ENCODE measurements at places on chromosomes 2 and 18.
A peak's percentile ranks its signal among the peaks of the same experiment; 100 is the strongest.

DNA sequence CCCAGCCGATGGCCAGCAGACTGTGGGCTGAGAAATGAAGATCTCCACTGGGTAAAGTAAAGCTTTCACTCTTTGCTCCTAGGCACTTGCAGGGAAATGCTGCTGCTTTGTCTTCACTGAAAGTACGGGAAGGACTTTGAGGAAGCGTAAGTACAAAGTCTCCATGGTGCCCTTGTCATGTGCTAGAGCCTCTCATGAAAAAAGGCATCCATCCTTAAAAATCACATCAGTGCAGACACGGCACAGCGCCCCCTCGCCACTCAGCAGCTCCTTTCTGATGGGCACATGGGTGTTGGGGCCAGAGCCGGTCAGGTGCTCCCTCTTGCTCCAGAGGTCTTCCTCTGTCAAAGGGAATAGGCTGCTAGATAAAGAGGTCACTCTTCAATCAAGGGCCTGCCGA lies 109.0 kb upstream of the STPG4 start:
- no peak for DNase-seq

DNA sequence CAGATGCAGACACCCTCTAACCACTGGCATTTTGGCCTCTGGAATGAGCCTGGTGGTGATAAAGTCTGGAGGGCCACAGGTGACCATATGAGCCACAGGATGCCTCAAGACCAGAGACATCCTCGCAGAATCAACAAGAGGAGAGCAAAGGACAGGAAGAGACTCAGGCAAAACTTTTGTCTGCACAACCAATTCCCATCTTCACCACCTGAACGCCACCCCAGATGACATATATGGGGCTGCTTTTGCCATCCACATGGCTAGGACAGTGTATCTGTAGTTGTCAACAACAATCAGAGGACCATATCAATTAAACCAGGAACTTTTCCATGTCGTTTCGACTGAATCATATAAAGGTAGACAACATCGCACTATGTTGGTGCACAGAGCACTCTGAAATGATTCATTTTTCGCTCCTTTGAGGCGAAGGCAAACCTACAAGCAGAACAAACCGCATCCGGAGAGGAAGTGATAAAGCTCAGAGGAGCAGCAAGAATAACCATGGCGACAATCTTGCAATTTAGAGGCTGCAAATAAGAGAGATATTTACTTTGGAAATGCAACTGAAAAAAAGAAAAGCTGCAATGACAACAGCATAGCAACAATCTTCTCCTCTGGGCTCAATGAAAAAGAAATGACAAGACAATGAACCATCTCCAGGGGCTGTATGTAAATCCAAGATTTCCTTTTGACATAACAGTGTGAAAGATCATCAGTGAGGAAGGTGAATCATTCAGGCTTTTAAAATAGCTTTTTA lies 204.5 kb downstream of the ARL4C start:
- DNase-seq: peak; percentile 11

- peak; percentile 88 for DNase-seq
Measured at GRCh38 chr2:205545971-205546816, 136.1 kb upstream of the NRP2 start.

GRCh38 chr18:75065251-75066000 lies 143.5 kb downstream of the PTGR3 start:
- DNase-seq: no peak

- no peak for DNase-seq
Measured at GRCh38 chr18:23532848-23533247, 29.5 kb downstream of the RMC1 start.

DNA sequence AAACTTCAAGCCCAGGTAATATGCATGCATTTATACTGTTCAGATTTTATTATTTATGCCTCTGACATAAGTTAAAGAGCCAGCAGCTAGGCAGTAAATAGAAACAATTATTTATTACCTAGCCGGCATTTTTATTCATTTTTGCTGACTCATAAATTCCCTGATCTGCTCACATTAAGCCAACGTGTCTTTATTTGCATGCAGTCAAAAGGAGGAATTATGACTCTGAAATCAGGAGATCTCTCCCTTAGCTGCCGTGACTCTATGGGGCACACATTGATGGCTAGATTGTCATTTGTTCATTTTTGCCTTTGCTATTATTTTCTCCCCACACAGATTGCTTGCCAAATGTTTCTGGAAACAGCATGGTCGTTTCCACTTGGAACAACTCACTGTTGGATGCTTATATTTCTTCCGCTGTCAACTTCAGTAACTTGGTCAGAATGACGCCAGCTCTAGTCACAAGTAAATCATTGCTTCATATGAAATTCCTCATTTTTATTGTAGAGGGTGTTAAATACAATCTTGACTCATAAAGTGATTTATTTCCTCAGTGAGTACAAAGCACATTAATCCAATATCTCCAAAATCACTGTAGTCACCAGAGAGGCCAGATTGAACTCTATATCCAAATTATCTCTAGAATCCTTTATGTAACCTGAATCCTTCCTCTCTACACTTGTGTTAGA lies 15.9 kb upstream of the ZBTB14 start:
- DNase-seq: no peak

GRCh38 chr2:140667203-140667602 lies 1463.6 kb downstream of the LRP1B start:
- no peak for DNase-seq

GRCh38 chr18:70523035-70523791 lies 234.4 kb downstream of the SOCS6 start:
- no peak for DNase-seq

GRCh38 chr2:26853751-26854150 lies 5.8 kb downstream of the DPYSL5 start:
- no peak for DNase-seq

- DNase-seq: no peak
Measured at GRCh38 chr2:51899643-51900042, 867.7 kb upstream of the NRXN1 start.

- DNase-seq: no peak
Measured at GRCh38 chr18:77148289-77148688, 15.7 kb upstream of the MBP start.

GRCh38 chr2:230412846-230413245 lies 3.2 kb upstream of the SP100 start:
- no peak for DNase-seq
